Central memory CD4-positive, alpha-beta T cell (primary cell): ENCODE measurements at places on chromosomes 1 and 21.

- DNase-seq = no peak
Observed at GRCh38 chr1:88746916-88747315, 62.8 kb downstream of the PKN2 start.

- DNase-seq = no peak
Observed at GRCh38 chr1:6172549-6172948, 7.6 kb downstream of the CHD5 start.

DNA sequence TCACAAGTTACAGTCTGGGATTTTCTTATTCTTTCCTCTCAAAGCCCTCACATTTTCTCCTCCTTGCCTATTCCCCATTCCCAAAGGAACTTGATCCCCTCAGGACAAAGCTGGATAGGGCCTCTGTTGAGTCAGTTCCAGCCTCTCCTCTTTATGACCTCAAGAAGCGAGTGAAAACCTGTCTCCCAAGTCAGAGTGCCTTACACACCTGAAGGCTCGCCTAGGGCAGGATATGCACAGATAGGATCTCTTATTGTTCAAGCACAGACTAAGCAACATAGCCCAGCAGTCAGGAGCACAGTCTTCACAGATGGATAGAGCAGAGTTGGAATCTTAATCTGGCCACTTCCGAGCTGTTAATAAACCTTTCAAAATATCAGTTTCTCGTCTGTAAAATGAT is 60.8 kb upstream of the PRRC2C start:
- no peak for DNase-seq

GRCh38 chr1:14897997-14898645 is 255.4 kb upstream of the TMEM51 start:
- DNase-seq = no peak

- DNase-seq = no peak
Observed at GRCh38 chr1:201253411-201253810, 29.9 kb upstream of the PKP1 start.

DNA sequence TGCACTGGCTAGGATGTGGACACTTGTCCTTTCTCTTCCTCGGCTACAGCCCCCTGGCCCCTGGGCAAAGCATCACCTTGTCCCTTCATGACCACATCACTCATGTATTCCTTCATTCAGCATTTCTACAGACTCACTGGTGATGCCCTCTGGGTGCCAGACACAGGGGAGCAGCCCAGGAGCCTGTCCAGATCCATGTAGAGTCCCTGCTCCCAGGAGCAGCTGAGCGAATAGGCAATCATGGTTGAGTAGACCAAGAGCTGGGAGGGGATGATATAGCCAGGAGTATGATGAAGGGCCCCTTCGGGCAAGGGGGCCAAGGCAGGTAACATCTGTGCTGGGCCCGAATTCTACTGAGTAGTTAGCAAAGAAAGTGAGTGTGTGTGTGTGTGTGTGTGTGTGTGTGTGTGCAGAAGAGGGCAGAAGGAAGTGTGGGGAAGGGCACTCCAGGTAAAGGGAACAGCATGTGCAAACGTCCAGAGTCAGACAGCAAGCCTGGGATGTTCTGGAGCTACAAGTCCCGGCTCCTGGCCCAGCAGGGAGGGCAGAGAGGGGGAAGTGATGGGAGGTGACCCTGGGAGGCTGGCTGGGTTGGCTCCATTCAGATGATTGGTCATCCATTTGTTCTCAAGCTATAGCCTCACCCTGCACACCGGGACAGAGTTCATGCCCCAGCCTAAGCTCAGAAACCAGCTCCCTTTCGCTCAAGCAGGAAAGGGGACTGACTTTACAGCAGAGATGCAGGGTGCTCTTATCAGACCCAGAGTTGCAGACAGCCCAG is 21.0 kb upstream of the PIK3CD start:
- no peak for DNase-seq

GRCh38 chr1:225866981-225867380 is 15.2 kb downstream of the TMEM63A start:
- DNase-seq = no peak

- no peak for DNase-seq
Observed at GRCh38 chr1:84539972-84540371, 33.6 kb upstream of the GNG5 start.

DNA sequence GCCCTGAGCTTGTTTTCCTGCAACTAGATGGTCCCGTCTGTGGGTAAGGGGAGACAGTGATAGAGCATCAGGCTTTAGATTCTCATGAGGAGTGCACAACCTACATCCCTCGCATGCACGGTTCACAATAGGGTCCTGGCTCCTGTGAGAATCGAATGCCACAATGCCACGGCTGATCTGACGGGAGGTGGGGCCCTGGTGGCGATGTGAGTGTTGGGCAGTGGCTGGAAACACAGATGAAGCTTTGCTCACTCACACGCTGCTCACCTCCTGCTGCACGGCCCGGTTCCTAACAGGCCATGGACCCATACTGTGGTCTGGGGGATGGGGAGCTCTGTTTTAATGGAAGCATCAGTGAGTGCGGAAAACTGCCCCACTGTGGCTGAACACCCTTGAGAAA is 35.8 kb upstream of the TTC34 start:
- DNase-seq = no peak

DNA sequence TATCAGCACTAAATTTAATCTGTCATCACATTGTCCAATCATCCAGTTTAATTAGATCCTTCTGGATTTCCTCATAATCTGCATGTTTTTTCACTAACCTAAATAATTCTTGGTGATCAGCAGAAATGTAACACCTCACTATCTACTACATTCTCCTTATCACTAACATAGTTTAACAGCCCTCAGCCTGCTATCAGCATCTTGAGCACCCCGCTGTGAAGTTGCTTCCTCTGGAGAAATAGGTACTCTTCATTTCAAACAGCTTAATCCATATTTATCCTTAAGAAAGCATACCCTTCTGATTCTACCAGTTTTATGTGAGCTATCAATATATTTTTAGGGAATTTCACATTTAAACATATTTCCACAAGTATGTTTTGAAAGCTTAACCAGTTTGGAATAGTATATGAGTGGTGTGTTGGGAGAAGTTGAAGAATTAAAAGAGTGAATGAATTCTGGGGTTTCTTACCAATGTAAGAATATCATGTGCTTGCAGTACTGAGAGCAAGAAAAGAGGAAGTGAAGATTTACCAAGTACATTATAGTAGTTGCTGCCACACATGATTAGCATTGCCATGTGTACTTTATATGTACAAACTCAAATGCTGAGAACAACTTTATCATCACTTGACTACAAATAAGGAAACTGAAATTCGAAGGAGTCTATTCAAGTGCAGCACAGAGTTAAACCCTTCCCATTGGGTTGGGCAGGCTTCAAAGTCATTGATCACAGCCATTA is 771.1 kb upstream of the ADGRL4 start:
- no peak for DNase-seq

DNA sequence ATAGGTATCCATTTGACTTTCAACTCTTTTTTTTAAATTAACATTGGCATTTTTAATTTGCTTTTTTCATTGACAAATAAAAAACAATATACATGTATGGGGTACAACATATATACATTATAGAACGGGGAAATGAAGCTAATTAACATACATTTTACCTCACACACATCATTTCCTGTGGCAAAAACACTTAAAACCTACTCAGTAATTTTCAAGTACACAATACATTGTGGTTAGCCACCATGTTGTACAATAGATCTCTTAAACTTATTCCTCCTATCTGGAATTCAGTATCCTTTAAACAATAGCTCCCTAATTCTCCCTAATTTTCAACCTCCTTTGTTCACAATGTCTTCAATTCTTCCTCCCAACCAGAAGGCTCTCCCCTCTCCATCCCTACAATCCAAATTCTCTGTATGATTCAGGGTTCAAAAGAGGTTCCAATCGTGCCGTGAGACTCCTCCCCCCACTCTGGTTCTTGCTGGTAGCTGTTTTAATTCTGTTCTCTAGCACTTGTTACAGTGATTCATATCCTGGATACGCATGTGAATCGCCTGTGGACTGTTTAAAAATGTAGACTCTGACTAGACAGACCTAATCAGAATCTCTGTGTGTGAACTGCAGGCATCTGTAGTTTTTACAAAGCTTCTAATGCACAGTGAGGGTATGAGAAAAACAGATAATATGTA is 87.6 kb upstream of the DUSP10 start:
- peak; percentile 34 for DNase-seq

- DNase-seq = no peak
Observed at GRCh38 chr21:29130270-29130969, at the start of gene MAP3K7CL. Gene MAP3K7CL, plus strand, starts transcription at chr21:29130644. Its CDS starts 2,701 bp downstream, at chr21:29133345.

GRCh38 chr1:186983327-186983726 is 154.6 kb downstream of the PLA2G4A start:
- no peak for DNase-seq

- DNase-seq = no peak
Observed at GRCh38 chr1:54477153-54477561, 70.9 kb upstream of the ACOT11 start.

GRCh38 chr1:94325377-94326302 is 88.3 kb upstream of the ARHGAP29 start:
- no peak for DNase-seq

- no peak for DNase-seq
Observed at GRCh38 chr1:161021970-161022353, 1.0 kb upstream of the F11R start.

DNA sequence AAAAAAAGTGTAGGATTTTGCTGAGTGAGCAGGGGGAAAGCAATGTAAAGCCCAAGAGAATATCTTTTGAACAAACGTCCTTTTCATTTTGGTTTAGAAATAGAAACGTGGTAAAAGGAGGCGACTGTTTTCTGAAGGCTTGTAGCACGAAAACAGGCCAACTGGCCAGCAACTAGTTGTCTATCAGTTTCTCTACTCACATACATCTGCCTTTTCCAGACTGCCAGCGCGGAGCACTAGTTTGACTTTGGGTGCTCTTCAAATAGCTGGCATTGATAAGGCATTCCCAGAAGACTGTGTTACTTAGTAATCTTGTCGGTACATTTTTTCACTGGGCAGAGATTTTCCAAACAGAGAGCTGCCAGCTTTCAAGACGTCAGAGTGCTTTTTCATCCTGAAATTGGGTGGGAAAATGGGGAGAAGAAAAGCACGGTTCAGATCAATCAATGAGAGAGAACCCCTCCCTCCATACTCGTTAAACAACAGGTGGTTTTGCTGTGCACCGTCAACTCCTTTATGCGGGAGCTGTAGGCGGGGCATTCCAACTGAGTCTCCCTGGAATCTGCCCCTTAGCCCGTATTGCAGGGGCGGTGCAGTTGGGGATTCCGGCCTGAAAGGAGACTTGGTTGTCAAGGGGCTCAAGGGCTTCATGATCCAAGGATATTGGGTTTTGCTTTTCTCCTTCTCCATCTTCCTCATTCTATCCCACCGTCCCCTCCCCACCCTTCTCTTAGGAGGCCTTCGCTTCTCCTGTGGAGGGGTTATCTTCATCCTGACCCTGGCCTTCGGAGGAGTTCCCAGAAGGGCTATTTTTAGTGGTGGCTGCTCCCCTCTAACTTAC is 884 bp upstream of the LRRC8C start:
- DNase-seq = no peak
